Kidney epithelial cell (primary cell): ENCODE measurements at places on chromosomes 7 and 10.

DNA sequence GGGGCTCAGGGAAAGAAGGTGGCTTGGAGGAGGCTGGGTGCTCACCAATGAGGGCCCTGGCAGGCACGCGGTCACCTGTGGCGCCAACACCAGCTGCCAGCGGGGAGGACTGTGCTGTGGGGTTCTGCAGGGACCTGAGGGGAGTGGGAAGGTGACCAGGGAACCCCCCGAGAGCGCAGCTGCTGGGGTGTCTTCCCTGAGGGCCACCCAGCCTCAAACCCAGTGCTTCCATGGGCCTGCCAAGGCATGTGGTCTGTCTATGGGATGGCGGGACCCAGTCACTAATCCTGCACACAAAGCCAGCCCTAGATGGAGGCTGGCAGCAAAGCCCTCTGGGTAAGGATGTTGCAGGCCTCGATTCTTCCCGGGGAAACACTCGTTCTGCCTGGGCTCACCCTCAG is 117.1 kb downstream of the EBF3 start:
- no peak for DNase-seq

DNA sequence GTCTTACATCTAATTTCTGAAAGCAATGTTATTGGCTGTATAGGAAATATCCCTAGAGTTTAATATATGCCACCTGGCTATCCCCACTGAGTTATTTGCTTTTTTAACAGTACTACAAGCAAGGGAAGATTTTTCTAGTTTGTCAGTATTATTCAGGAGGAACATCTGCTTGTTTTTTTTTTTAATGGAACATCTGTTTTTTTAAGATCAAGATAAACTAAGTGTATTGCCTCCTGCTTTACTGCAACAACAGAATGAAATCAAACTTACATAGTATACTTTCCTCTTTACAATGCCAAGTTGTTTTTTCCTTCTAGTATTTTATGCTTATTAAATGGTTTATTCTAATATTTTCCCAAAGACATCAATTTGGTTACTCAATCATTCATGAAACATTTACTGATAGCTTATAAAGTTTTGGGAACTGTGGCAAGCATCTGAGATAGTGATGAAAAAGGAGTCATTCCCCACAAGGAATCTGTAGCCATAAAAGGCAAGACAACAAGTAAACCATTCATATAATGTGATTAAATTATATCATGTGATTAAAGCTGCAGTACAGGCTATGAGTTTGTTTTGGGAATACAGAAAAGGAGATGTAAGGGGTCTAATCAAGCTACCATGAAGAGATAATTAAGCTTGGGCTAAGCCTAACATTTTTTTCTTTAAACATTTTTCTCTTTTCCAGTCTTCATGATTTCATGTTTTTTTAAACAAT is 17.4 kb downstream of the MTPN start:
- DNase-seq: no peak

DNA sequence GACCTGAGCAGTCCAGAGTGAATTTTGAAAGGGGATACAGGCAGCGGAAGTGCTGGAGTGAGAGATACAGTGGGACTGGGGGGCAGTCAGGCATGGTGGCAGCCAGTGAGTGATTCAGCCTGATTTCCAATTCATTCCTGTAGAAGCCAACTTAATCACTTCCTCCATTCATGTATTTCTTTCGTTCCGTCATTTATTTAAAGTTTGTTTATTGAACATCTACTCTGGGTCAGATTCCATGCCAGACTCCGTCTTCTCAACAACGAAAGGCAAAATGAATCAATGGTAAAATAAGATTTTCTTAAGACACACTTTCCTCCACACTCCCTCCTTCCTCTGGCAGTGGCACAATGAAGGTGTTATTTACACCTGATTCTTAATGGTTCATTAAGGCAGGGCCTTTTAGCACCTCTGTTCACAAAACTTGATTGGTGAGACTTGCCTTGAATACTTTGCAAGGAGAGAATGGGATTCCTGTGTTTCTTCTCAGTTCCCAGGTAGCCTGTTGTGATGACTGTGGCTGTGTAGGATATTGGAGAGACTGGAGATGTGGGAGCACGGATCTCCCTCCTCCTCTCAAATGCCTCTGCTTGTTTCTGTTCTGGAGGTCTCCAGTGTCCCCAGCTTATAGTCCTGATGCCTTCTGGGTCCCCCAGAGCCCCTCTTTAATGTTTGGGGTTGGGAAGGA is 27.9 kb downstream of the ADCYAP1R1 start:
- DNase-seq: no peak

GRCh38 chr10:11146402-11147171 is 128.9 kb downstream of the CELF2 start:
- DNase-seq: peak; percentile 47

- DNase-seq: no peak
Measured at GRCh38 chr7:1103009-1103788, 15.3 kb downstream of the GPER1 start.

DNA sequence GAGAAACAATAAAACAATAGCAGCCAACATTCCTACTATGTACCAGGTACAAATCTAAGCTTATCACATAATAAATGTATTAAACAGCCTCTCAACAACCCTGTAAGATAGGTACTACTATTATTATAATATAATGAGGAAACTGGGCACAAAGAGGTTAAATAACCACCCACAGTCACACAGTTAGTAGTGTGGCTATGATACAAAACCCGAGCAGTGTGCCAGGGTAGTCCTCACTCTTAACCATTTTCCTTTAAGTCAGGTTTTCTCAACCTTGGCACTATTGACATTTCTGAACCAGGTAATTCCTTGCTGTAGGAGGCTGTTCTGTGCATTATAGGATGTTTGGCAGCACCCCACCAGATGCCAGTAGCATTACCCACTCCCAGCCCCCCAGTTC is 48.8 kb downstream of the DNAJC1 start:
- DNase-seq: no peak

DNA sequence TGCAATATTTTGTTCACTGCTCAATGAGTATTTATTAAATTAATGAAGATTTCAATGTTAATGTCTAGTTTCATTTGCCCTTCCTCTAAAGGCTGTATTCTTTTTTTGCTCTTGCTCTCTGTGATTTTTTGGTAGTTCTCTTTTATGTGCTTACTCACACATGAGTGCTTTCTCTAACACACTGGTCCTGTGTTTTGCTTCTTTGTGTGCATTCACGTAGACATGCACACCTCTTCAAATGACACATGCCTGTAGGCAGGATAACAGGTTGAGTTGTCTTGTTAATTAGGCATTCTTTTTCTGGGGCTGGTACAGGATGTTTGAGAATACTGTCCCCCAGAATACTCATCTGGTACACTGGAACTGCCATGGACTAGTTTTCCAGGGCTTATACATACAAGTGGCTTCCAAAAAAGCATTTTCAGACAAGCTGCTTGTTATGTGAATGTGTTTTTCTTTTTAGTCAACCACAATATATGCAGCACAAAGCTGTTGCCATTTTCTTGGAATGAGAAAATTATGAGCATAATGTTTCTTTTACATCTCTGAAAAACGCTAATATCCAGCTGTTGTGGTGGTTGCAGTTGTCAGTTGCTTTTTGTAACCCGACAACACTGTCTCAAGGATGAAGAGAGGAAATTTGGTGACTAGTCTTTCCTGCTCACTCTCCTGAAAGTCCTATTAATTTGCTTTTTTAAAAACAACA is 416.4 kb downstream of the AUTS2 start:
- no peak for DNase-seq

GRCh38 chr7:30308389-30308788 is 24.0 kb downstream of the ZNRF2 start:
- no peak for DNase-seq

DNA sequence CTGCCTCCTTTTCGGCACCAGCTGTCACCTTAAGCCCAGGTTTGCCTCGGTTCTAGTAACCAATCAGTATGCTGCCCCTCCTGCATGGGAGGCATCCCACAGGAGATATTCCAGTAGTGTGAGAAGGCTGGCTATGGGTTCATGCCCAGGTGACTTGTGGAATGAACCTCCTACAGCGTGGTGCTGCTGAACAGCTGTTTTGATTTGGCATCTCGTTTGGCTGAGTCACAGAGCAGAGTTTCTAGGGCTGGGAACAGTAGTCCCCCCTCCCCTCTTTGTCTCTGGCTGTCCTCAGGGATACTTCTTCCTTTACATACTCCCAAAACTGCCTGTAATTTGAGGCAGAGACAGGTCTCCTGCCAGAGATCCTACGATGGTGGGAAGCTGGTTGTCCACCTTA is 16.1 kb downstream of the R3HCC1L start:
- DNase-seq: no peak

- no peak for DNase-seq
Measured at GRCh38 chr10:11080564-11080984, 62.9 kb downstream of the CELF2 start.

DNA sequence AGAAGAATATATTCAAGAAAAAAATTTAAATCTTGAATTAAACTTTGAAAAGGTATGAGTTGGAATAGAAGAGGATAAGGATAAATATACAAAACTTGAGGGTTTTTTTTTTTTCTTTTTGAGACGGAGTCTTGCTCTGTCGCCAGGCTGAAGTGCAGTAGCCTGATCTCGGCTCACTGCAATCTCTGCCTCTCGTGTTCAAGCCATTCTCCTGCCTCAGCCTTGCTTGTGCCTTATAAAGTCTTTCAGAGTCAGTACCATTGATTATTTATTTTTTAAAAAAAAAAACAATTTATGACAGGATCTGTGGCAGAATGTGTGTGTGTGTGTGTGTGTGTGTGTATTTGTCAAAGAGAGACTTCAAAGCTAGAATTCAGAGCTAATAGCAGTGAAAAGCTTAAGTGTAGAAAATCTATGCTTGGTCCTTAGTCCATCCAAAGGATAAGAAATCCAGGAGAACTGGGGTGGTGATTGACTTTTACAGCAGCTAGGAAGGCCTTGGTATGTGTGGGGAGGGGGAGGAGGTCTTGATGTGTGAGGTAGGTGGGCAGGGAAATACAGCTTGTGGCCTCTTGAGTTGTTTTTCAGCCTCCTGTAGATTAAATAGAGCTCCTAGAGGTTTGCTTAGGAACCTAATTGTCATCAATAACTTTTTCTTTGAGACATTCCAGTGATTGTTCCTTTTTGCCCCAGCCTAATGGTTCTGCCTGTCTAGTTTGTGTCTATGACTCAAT is 2.4 kb downstream of the HECTD2 start:
- DNase-seq: no peak

DNA sequence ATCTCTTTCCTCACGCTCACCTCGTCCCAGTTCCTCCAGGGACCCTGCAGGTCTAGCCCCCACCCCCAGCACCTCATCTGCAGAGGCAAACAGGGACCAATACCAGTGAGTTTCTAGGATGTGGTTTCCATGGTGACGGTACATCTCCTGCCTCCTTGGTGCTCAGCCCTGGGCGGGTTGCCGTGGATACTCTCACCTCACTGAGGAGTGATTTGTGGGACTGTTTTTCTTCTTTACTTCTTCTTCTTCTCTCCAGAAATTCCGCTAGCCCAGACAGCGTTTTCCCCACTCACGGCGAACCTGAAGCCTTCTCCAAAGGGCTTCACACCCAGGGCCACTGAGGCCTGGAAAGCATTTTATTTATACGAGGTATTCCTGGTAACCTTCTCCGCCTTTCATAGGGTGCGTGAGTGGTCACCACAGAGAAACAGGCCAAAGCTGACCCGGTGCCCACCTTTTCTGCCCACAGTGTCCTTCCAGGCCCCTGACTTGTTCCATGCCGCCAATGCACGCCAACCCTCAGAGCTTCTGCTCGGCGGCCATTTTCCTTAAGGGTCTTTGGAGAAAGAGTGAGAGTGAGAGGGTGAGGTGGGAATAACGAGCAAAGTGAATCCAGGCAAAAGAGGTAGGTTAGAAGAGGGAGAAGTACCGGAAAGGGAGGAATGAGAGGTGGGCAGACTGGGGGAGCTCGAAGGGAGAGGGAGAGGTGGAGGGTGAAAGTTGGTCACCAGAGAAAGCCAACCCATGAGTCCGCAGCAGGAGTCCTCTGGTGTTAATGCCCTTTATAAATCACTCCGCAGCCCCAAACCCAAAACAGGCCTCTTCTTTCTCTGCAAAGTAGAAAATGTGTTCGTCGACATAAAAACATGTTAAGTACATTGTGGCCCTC is 15.5 kb downstream of the FAM241B start:
- no peak for DNase-seq

GRCh38 chr10:101624526-101625102 is 36.5 kb downstream of the DPCD start:
- DNase-seq: no peak

GRCh38 chr10:49689882-49690510 is 10.5 kb downstream of the C10orf53 start:
- no peak for DNase-seq

DNA sequence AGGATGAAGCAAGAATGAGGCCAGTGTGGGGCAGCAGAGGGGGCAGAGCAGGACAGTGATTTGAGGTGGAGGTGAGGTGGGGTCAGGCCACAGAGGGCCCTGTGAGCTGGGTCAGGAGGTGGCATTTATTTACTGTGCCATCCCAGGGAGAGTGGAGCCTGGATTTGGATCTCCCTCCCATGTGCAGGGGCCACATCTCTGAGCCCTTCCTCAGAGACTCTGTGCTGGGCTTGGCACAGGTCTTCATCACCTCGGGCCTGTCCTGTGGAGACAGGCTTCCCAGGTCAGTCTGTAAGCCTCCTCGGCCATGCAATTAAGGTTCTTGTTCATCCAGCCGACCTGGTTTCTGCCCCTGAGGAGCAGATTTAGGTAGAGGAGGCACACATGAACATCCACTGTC is 40.9 kb downstream of the ZNF777 start:
- no peak for DNase-seq
